ENCODE measurements at places on chromosomes 1 and 21.

GRCh38 chr1:176939993-176940392 is 224.5 kb downstream of the ASTN1 start:
- DNase-seq, result no peak

GRCh38 chr1:116794804-116795481 is 40.7 kb downstream of the CD2 start:
- no peak for DNase-seq

GRCh38 chr1:172132836-172133235 is 287.6 kb upstream of the C1orf105 start:
- no peak for DNase-seq

- no peak for DNase-seq
Observed at GRCh38 chr1:53653631-53654030, 85.3 kb downstream of the GLIS1 start.

- no peak for DNase-seq
Observed at GRCh38 chr1:157111396-157112165, 12.0 kb upstream of the ETV3L start.

GRCh38 chr21:38027901-38028498 is 111.7 kb upstream of the KCNJ6 start:
- DNase-seq, result no peak

DNA sequence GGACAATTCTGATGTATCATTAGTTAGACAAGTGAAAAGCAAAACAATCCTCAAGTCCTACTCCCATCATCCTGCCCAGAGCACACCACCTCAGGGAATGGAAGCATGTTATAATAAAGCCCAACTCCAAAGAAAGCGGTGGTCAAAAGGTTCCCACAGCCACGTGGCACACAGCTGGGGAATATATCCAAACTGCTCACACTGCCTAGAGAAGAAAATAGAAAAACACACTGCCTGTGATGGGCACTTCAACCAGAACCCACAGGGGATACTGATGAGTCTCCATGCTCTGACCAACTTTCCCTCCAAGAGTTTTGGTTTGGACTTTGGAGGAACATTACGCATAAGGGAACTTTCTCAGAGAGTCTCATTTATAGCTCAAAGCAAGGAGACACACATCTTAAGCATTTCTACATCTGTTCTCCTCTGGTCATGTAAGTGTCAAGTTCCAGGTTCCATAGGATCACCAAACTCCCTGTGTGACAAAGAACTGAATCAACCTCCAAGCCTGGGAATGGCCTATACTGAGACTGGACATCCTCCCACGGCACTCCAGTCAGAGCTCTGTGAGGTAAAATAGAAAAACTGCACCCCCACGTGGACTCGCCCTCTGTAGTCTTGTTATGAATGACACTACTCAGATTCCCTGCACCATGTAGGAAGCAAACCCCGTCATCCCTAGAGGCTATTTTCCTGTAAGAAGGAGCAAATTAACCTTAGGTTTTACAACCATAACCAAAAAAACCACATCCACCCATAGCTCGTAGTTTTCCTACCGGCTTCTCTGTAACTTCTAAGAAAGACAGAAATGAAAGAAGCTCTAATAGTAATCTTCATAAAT is 12.2 kb downstream of the DSTYK start:
- no peak for DNase-seq

DNA sequence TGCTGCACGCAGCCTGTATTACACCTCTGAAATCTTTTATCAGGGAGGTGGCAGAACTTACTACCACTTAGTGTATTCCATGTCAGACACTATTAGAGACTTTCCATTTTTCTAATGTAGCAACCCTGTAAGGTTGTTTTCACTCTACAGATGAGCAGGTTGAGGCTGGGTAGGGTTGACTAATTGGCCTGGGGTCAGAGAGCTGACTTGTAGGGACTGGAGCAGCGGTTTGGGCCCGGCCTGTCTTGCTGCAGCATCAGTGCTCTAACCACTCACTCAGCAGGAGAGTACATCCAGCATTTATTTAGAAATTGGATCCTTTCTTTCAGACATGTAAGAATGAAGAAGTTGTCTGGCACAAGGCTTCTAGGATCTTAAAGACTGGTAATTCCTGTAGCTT is 25.7 kb upstream of the NBL1 start:
- DNase-seq, result no peak

DNA sequence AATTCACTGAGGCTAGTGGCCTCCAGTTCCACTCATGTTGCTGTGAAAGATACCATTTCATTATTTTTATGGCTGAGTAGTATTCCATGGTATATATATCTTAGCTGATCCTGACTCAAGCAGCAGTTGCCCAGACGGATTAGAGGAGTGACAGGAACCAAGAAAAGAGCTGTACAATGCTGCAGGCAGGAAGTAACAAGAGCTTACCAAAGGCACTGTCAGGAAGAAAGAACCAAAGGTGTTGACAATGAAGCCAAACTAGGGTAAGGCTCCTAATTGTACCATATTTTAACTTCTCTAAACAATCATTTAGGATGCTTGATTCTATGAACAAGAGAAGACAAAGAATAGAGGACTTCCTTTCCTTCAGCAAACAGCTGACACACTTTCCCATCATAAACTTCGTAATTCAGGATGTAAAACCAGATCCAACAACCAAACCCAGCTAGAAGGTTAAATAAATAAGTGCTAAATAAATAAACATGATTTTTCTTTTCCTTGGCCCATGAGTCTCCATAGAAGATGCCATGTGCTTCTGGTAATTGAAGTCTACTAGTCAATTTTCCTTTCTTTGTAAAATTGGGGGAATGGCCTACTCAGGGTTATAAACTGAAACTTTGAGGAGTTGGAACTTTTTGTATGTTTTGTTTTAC is 248.2 kb upstream of the SGIP1 start:
- DNase-seq, result no peak

GRCh38 chr1:226405411-226405988 is 2.4 kb downstream of the PARP1 start:
- no peak for DNase-seq

GRCh38 chr1:220803401-220804201 is 16.9 kb downstream of the MTARC1 start:
- DNase-seq, result peak; percentile 59

GRCh38 chr1:172254521-172255222 is 165.8 kb upstream of the C1orf105 start:
- peak; percentile 24 for DNase-seq

DNA sequence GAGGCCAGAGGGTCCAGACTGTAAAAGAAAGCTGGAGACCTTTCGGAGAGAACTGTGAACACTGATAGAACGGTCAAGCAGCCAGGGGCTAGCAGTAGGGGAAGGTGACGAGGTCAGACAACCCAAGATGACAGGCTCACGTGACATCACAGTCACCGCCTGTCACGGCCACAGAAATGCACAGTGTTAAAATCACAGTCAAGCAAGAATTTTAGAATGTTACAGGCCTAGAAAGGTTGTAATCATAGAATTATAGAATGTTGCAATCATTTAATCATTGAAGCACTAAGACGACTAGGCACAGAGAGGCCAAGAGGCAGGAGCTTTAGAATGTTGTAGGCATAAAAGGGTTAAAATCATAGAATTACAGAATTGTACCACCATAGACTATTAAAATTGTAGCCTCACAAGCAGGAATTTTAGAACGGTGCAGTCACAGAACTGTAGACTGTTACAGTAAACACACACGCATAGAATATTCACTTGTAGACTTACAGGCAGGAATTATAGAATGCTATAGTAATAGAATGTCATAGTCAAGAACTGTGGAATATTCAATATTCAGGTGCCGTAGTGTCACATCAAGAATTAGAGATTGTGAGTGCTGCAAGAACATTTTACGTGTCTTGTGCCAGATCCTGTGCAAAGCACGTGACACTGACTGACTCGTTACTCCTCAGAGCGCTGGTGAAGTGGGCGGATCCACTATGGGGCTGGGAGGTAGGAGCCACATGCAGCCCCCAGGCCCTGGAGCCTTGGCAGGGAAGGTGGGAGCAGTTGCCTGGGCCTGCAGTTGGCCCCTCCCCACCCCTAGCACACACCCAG is 118.1 kb downstream of the EPHB2 start:
- DNase-seq, result no peak

DNA sequence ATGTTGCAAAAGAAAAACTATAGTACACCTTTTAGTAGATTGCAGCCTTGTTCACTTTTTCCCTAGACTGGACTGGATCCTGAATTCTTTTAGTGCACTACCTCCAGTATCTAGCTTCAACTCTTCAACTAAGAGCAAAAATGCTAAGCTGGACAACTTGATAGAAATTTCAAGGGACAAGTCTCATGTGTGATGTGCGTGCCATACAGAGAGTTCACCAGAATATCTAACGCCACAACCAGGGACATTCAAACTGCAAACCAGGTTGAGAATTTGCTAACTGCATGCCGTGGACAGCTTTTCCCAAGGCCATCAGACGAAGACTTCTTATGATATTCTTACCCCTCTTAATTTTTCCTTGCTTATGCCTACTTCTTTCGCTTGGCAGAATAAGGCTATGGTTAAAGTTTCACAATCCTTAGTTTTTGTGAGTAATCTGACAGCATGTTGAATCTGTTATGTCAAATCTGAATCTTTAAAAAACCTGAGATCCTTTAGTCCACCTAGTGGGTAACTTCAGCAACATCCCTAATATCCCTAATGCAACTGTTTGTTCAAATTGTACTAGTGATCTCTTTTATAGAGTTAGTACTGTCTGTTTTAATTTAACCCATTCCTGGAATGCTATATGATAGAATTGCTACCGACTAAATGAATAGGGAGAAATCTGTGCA is 66.4 kb downstream of the DDAH1 start:
- no peak for DNase-seq

DNA sequence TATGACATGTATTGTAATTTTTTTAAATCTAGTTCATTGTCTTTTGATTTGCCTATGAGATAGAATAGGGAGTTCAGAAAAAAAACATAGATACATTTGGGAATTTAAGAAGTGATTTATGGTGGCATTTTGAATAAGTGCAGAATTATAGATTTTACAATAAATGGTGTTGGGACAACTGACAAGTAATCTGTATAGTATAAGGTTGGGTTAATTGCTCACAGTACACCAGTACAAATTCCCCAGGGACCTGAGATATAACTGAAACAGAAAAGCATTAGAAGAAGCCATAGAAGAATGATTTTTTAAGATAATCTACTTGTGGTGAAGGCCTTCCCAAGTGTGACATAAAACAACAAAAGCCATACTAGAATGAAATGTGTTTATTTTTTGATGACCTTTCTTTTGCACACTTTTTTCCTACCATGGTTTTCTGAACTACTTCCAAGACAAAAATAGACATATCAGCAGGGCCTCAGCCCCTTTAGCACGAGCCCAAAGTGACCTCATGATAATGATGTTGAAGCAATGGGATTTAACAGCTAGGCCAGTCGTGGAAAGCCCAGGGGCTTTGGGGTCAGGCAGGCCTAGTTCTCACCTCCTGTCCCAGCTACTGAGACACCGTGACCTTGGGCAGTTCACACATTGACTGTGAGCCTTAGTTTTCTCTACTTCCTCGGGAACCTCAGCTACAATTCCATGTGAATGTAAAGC is 87.4 kb downstream of the GREM2 start:
- DNase-seq, result no peak

GRCh38 chr1:54736685-54737084 is 21.0 kb downstream of the TTC4 start:
- no peak for DNase-seq

GRCh38 chr1:88976235-88976634 is 16.2 kb downstream of the KYAT3 start:
- no peak for DNase-seq

GRCh38 chr1:24321697-24322469 is 2.7 kb downstream of the GRHL3 start:
- peak; percentile 64 for DNase-seq

DNA sequence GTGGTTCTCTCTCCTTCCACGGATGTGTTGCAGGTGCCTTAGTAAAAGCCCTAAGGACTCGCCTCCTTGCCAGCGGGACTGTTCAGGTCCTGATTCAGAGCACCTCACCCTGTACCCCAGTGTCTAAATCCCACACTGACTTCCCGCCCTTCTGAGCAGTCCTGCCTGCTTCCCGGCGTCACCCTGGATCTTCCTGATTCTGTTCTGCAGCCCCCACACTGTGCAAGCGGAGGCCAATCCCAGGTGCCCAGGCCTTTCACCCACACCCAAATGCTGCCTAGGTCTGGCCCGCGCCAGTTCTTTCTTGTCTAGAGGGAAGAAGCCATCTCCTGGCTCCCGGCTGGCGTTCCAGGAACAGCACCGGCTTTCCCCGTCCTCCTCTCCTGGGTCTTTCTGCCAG is 95.9 kb upstream of the GALNT2 start:
- DNase-seq, result no peak

GRCh38 chr1:72003092-72003491 is 279.2 kb downstream of the NEGR1 start:
- DNase-seq, result no peak

GRCh38 chr1:18950401-18951026 is 6.0 kb downstream of the IFFO2 start:
- no peak for DNase-seq

DNA sequence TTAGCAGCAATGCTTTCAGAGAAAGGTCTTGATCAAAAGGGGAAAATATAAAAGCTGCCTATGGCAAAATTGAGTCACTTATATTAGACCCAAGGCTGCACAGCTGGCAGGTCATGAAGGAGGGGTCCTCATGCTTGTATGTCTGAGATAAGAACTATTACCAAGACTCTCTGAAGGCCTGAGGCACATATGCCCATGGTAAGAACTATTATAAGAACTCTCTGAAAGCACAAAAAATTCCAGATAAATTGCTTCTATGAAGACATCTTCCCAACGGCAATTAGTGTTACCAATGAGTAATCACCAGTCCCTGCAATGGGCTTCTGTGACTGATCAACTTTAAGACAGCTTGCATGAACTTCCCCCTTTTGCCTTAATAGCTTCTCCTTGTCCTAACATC is 42.8 kb upstream of the LRIF1 start:
- no peak for DNase-seq

GRCh38 chr1:207981976-207982375 is 71.1 kb upstream of the CD34 start:
- peak; percentile 17 for DNase-seq

DNA sequence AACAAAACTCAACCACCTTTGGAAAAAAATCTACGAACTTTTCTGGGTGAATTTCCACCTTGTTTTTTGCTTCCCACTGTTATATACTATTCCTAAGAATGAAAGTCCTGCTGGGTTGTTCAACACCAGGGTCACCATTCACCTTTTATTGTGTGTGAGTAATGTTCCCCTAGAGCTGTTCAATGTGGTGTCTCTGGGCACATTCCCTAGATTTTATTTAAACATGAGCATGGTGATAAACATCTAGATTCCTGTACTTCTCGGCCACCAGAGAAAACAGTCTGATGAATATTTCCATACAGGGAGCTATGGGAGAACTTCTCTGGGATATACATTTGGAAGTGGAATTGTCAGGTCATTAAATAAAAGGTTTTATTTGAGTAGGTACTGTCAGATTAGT is 13.0 kb downstream of the FMN2 start:
- no peak for DNase-seq

GRCh38 chr1:160046494-160047110 is 14.8 kb upstream of the PIGM start:
- DNase-seq, result peak; percentile 37
